ENCODE measurements at places on chromosomes 1 and 21.

GRCh38 chr1:206058927-206059292 is 5.9 kb downstream of the RHEX start:
- DNase-seq = no peak

- peak; percentile 45 for DNase-seq
Measured at GRCh38 chr1:15192916-15193550, 39.5 kb downstream of the TMEM51 start.

DNA sequence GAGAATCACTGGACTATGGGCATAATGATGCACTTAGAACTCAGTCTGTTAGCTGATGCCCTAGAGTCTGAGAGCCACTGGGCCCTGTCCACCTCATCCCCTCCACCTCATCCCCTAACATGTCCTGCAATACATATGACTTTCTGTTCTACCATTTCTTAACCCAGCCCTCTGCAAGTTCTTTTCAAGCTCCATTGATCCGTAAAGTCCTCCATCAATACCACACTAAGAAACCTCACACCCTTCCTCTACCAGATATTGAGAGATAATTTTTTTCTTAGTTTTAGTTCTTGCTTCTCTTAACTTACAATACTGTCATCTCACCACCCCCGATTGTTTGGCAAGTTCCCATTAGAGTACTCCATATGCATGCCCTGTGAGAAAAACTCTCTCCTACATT is 22.1 kb downstream of the FCRL4 start:
- no peak for DNase-seq

GRCh38 chr21:34885125-34885524 is 164.0 kb downstream of the RUNX1 start:
- no peak for DNase-seq

- no peak for DNase-seq
Measured at GRCh38 chr1:181551249-181551648, 67.9 kb downstream of the CACNA1E start.

DNA sequence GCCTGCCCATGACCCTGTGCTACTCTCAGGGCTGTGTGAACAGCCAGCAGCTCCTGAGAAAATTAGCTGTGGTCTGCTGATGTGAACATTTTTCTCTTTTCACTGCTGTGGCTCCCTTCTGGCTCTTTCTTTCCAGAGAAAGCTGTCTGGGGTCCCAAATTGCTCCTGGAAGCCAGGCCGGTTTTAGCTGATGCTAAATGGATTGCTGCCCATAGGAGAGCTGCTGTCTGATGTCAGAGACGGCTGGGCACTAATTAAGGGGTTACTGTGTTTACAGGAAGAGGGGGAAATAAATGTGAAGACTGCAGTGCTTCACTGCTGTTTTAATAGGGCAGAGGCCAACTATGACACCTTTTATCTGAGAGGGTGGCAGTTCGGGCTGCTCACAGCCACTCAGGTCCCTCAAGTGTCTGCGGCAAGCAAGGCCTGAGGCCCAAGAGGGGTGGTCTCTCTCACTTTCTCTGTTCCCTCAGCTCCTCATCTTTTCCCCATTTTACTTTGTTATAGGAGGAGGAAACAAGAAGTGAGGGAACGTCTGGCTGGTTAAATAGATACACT is 106.0 kb upstream of the GNG12 start:
- no peak for DNase-seq

- DNase-seq = no peak
Measured at GRCh38 chr1:38454749-38455441, 404.7 kb downstream of the RRAGC start.

Measured in upper lobe of right lung (tissue), 1 donor.